ENCODE measurements at places on chromosomes 12 and 14.

DNA sequence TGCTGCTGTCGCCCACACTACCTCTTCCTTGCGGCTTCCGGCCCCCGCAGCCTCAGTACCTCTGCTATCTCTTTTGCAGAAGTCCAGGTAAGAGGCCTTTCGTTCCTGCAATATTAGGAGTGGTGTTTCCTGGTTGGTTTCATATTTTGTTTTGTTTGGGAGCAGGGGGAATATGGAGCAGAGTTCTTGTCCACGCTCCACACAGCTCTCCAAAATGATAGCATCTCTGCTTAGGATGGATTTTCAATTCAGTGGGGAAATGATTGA, 768 bp downstream of the OXA1L start:
- no peak for DNase-seq

- peak; percentile 61 for DNase-seq
These were observed 78.7 kb downstream of the SAMD4A start for GRCh38 chr14:54645639-54646038.

GRCh38 chr14:103205541-103205906, 82.3 kb downstream of the TNFAIP2 start:
- DNase-seq = no peak

GRCh38 chr12:97005646-97006045, 98.6 kb downstream of the NEDD1 start:
- DNase-seq = no peak

- no peak for DNase-seq
These were observed 234.5 kb upstream of the PLXNC1 start for GRCh38 chr12:93913845-93914244.

- peak; percentile 75 for DNase-seq
These were observed 207.9 kb upstream of the BCL2L14 start for GRCh38 chr12:11862798-11863197.

DNA sequence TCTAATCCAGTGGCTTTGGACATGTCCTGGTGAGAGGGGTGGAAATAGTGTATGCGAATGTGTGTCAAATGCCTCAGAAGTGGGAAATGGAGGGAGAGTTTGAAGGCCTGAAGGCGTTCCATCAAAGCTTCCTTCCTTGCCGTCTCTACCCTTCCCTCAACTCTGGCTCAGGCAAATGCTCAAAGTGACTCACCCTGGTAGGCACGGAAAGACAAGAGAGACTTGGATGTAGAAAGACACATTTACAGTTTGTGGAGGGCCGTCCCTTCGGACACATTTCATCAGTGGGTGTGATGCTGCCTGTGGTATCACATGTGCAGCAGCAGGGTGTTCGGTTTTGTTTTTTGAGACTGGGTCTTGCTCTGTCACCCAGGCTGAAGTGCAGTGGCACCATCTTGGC, 36.7 kb downstream of the CHST11 start:
- DNase-seq = peak; percentile 47

DNA sequence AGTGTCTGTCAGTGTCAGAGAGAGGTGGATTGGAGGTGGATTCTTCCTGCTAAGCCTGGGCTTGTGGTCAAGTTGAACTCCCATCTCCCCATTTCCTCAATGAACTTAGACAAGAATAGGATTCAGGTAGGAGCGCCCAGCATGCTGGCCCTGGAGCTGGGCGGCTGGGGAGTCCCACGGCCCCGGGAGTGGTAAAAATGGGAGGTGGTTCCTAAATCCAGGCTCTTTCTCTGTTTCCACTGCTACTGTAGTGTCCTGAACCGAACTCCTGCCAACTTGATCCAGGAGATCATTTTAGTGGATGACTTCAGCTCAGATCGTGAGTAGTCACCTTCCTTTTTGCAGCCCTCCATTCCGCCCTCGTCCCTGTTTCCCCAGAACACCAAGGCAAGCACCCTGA, 65.1 kb downstream of the GALNT16 start:
- DNase-seq = no peak

- DNase-seq = no peak
These were observed 51.6 kb downstream of the PLEKHG3 start for GRCh38 chr14:64755781-64756221.

GRCh38 chr12:119446459-119446858, 111.9 kb downstream of the CCDC60 start:
- no peak for DNase-seq

DNA sequence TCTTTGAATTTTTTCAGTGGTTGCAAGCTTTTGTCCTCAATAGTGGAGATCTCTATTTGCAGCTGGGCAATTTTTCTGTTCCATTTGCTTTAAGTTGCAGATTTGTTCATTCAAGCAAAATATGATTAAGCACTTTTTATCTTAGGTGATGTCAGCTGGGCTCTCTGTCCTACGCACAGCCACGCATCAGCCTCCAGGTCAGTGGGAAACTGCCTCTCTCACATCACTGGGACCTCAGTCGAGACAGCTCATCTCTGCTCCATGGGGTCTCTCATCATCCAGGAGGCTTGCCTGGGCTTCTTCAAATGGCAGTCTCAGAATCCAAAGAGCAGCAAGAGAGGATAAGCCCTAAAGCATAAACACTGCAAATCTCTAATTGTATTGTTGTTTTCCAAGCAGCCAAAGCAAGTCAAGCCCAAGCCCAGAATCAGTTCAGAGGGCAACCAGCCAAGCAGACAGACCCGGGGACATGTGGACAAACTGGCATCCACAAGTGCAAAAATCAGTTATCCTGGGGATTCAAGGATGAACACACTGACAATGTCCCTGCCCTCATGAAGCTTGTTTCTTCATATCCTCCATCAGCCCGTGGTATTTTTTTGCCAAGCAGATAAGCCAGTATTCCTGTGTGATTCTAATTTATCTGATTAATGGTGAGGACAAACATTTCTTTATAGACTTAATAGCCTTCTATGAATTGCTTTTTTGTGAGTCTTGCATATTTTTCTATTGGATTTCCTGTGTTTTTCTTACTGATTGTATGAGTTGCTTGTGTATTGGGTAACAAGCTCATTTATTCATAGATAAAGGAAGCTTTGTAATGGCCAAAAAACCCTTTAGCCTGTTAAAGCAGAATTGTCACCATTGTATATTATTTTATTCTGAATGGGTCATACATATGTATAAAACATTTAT, 262.5 kb downstream of the GXYLT1 start:
- DNase-seq = no peak

- DNase-seq = no peak
These were observed 61.3 kb downstream of the DIP2B start for GRCh38 chr12:50566066-50566465.

GRCh38 chr14:95535226-95536021, 574 bp downstream of the GLRX5 start:
- peak; percentile 41 for DNase-seq

DNA sequence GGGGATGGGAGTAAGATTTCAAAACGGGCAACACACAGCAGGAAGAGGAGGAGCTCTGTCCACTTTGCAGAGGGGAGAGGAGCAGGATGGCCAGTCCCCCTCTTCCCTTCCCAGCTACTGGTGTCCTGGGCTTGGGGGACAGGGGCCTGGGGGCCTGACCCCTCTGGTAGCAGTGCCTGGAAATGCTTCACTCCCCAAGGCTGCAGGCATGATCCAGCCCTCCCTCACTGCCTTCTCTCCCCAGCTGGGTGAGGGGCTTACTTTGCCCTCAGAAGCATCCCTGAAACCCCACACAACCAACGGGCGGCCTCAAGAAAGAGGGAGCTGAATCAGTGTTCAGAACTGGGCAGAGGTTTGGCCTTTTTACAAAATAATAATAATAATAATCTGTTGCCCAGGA, 279.5 kb downstream of the DPF3 start:
- DNase-seq = no peak

DNA sequence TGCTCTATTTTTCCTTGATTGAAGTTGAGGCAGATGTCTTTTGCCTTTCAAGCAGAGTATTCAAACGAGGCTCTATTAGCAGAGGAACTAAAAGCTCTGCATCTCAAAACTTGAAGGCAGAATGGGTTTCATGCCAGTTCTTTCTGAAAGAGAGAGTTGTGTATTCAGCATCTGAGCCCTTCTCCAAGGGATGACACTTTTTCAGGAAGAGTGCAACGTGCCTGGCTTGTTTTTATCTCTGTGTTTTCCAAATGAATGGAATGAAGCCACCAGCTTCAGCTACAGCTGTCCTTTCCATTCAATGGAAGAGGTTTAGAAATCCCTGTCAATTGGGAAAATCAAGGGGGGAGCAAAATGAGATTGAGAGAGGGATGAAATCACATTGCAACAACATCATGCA, 14.6 kb downstream of the BEST3 start:
- no peak for DNase-seq

- DNase-seq = no peak
These were observed 173.8 kb downstream of the SYNE2 start for GRCh38 chr14:64026600-64026999.

DNA sequence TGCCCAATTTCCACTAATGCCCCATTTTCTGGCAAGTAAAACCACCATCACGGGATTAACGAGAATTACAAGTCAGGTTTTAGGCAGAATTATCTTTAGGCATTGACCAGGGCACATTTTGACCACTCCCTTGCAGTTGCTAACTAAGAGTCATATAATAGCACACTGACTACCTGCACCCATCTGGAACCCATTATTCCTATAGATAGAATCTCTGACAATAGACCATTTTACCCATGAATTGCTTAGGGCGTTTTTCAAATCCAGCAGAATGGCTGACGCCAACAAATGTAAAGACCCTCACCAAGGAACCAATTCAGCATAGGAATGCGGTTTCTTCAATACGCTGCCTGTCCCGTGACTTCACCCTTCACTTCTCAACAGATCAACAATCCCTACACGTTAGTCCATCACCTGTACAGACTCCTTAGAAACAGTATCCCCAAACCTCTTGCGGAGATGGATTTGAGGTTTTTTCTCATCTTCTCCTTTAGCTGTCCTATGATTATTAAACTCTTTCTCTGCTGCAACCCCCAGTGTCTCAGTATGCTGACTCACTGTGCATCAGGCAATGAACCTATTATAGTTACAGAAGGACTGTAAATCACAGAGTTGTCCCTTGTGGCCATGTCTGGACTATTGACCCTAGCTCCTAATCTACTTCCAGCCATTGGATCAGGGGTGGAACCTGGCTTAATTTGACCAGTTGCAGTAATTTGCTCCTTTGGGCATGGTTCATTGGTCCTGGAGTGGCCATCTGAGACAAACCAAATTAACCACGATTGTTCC, 177.3 kb upstream of the PLXNC1 start:
- DNase-seq = no peak

DNA sequence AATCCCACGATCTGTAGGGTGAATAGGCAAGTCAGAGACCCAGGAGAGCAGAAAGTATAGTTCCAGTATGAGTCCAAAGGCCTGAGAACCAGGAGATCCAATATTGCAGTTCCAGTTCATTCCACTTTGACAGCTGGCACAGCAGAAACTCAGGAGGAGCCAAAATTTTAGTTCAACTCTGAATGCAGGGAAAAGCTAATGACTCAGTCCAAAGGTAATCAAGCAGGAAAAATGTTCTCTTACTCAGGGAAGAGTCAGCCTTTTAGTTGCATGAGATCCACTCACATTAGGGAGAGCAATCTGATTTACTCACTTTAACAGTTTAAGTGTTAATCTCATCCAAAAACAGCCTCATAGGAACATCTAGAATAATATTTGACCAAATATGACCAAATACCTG, 130.2 kb upstream of the LRFN5 start:
- no peak for DNase-seq

DNA sequence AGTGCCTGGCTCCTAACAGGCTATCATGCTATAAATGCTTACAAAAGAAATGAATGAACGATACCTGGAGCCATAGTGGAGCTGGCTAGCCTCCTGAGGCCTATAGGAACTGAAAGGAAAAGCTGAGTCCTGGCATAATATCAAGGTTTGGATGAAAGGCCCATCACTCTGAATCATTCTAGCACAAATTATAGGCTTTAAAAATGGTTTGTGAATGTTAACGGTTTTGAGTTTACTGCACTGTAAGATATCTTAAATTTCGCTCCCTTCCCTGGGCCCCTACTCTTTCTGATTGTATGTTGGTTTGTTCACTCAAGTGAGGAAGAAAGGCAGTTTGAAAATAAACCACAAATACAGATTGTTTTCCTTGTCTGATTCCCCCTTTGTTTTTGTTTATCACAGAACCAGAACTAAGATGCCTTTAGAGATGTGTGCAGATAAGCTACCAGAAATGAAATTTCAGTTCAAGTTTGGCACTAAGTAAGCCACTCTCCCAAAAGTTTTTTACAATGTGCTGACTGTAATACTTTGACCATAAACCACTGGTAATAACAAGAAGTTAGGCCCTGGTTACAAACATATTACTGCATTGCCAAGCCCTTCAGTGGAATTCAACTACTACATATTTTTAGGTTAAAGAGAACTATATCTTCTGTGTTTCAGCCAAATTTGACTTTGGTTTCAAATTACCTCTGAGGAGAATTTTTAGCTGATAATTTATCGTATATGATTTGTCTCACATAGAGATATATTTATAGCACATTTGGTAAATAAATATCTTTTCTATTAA, 89.5 kb downstream of the ALX1 start:
- DNase-seq = no peak

DNA sequence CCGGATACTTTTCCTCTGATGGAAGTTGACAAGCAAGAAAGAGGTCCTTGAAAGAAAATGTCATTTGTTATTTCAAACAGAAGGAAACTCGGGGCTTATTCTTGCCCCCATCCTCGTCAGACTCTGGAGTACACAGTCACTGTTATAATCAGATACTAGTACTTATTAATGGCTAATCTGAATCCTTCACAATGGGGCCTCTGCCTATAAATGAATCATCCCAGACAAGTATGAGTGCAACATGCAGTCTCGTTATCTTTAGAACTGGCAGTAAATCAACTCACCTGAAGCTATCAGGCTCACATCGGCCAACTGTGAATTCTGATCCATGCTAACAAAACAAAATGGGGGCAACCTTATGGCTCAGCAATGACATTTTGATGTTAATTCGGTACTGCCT, 216.7 kb downstream of the GRIN2B start:
- DNase-seq = no peak

DNA sequence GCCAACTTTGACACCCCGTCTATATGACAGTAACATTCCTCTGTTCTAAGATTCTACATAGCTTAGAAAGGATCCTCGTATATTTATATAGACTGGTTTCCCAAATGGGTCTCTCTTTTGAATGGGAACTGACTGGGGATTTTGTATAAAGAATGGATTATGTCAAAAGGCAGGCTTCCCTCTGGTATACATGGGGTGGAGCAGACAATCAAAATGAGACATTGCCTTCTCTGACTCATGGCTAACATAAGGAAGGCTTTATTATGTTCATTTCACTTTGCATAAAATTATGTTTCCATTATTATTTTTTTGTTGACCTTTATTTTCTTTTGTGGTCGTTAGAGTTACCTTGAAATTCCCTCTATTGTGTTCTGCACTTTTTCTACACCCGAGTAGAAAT, 211.1 kb downstream of the ALG10B start:
- DNase-seq = no peak

- no peak for DNase-seq
These were observed 1.3 kb upstream of the TBX5 start for GRCh38 chr12:114406984-114407841.

- no peak for DNase-seq
These were observed 12.3 kb downstream of the IL31 start for GRCh38 chr12:122161682-122162081.
